CD8-positive, alpha-beta memory T cell (primary cell): ENCODE measurements at places on chromosomes 1 and 21. TPM values are rescaled to one million over a fixed set of nuclear protein-coding genes. Genes with fewer than 3 reads are reported as not detected.

Gene GCSAML
- 0.11 TPM for total RNA-seq

Gene AGO3
- total RNA-seq: 31.3 TPM

Gene RIMS3
- 1.7 TPM for total RNA-seq

Gene TMEM82
- total RNA-seq: not detected

Gene TSSK3
- total RNA-seq: 1.1 TPM

Gene EFNA3
- 0.94 TPM for total RNA-seq

Gene AKNAD1
- total RNA-seq: not detected

Gene ATG4C
- total RNA-seq: 20.0 TPM

Gene AMY2A
- total RNA-seq: not detected

Gene RAP1GAP
- 0.50 TPM for total RNA-seq

Gene NCAM2
- total RNA-seq: not detected

Gene PIK3R3
- total RNA-seq: 4.7 TPM

Gene AMY1C
- total RNA-seq: not detected

Gene RGSL1
- not detected for total RNA-seq

Gene METTL13
- 65.8 TPM for total RNA-seq

Gene PTGS2
- total RNA-seq: 3.1 TPM

Gene REN
- not detected for total RNA-seq

Gene PLEKHN1
- total RNA-seq: 2.7 TPM

Gene TAS1R3
- total RNA-seq: 0.62 TPM

Gene MCOLN2
- 103 TPM for total RNA-seq

Gene PPIH
- 95.9 TPM for total RNA-seq

Gene NR5A2
- not detected for total RNA-seq

Gene NBPF11
- total RNA-seq: 6.6 TPM

Gene KRTAP19-3
- not detected for total RNA-seq

Gene ZYG11A
- total RNA-seq: 0.07 TPM

Gene WNT3A
- total RNA-seq: not detected

Gene RIPK4
- total RNA-seq: not detected

Gene ADAMTS1
- not detected for total RNA-seq

Gene S100A14
- not detected for total RNA-seq

Gene LGR6
- 0.40 TPM for total RNA-seq

Gene PMVK
- 44.7 TPM for total RNA-seq

Gene KIRREL1
- 0.04 TPM for total RNA-seq

Gene OR2G3
- total RNA-seq: not detected

Gene AMY1A
- total RNA-seq: not detected

Gene FAM72C
- 5.3 TPM for total RNA-seq
